ENCODE measurements at places on chromosomes 11 and 22.
A peak's percentile ranks its signal among the peaks of the same experiment; 100 is the strongest.

DNA sequence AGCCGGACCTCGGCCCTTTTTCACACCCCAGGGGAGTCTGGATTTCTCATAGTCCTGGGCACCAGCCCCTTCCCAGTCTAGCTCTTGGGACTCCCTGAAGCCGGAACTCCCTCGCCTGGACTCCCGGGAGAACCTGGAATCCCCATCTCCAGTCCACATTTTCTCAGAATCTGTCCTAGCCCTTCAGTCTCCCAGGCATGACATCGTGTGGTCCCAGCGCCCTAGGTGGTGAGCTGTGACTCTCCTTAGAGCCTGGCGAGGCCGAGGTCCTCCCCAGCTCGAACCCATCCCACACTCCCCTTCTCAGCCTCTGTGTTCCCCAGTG, 673 bp upstream of the DUSP18 start:
- H3K27ac ChIP-seq, result peak overlapping the region; percentile 88
- no peak for ATAC-seq
- no peaks in the 10 kb centered on the region for H3K27me3 ChIP-seq
- peaks cover 12% of the 10 kb centered on the region for H3K36me3 ChIP-seq
- H3K4me1 ChIP-seq, result peaks cover 13% of the 10 kb centered on the region
- H3K4me3 ChIP-seq, result peak overlapping the region; percentile 92

GRCh38 chr11:63761188-63761587, 7.4 kb downstream of the ZFTA start:
- no peak overlapping the region for H3K4me3 ChIP-seq
- no peak overlapping the region for H3K27ac ChIP-seq
- ATAC-seq, result no peak
- no peaks in the 10 kb centered on the region for H3K27me3 ChIP-seq
- peaks cover 30% of the 10 kb centered on the region for H3K36me3 ChIP-seq

GRCh38 chr11:116840224-116840745, 2.9 kb upstream of the APOA1 start:
- no peaks in the 10 kb centered on the region for H3K4me1 ChIP-seq
- peaks cover 20% of the 10 kb centered on the region for H3K36me3 ChIP-seq

DNA sequence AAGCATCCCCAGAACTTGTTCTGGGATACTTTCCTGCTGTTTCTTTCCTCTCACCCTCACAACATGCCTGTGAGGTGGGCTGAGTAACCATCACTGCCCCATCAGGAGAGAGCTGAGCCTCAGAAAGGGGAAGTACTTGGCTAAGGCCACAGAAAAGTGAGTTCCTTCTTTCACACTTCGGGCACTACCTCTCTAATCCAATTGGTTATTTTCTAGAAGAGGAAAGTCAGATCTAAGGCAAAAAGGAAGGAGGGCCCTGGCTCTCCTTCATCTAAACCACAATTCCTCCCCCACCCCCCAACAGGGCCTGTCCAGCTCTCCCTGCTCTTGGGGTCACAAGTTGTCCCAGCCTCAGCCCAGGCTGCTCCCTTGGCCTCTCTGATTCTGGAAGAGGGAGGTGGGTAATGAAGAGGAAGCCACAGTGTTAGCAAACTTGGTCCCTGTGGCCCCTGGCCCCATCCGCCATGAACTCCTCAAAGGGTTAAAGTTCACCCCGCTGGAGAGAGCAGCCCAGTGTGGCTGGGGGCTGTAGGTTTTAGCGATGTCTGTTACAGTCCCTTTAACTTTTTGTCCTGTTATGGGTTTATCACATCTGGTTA, 34.0 kb downstream of the SLC22A12 start:
- no peak overlapping the region for H3K4me3 ChIP-seq
- H3K27me3 ChIP-seq, result no peaks in the 10 kb centered on the region
- peaks cover 6% of the 10 kb centered on the region for H3K4me1 ChIP-seq
- no peak overlapping the region for H3K27ac ChIP-seq

DNA sequence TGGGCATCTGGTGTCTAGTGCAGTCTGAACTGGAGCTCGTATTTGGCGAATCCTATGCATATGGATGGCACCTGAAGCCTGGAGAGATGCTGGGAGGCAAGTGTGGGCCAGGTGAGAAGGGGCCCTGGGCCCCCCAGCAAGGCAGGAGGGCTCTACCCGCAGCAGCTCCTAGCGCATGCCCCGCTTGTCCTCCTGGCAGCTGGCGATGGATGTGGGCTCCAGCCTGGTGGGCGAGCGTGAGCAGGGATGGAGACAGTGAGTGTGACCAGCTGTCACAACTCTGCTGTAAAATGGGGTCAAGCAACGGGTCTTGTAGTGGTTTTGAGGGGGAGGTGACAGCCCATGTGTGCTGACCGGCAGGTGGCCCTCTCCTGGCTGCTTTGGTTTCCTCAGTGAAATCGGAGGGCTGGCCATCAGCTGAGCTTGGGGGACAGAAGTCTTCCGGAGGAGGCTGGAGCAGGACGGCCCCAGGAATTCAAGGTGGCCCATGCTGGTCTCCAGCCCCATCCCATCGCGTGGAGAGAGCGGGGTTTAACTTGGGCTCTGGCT, 12.0 kb downstream of the FRMD8 start:
- no peaks in the 10 kb centered on the region for H3K4me1 ChIP-seq
- no peak for ATAC-seq
- no peak overlapping the region for H3K4me3 ChIP-seq
- no peaks in the 10 kb centered on the region for H3K27me3 ChIP-seq
- H3K36me3 ChIP-seq, result peaks cover 76% of the 10 kb centered on the region
- no peak overlapping the region for H3K27ac ChIP-seq

- H3K4me3 ChIP-seq, result no peak overlapping the region
- H3K36me3 ChIP-seq, result no peaks in the 10 kb centered on the region
- H3K4me1 ChIP-seq, result no peaks in the 10 kb centered on the region
- no peak overlapping the region for H3K27ac ChIP-seq
These were observed 873.7 kb upstream of the FAT3 start for GRCh38 chr11:91350931-91351330.

- ATAC-seq, result peak; percentile 28
- H3K4me3 ChIP-seq, result peak within 1 kb of the TSS; percentile 49
- no peaks in the 10 kb centered on the region for H3K36me3 ChIP-seq
- no peak within 1 kb of the TSS for H3K27ac ChIP-seq
These were observed at the start of gene CELSR1 for GRCh38 chr22:46537225-46537945. TSS of gene CELSR1 (minus strand) at chr22:46537620. CDS start at chr22:46537170, 450 bp downstream.

- peak overlapping the region; percentile 66 for H3K27ac ChIP-seq
- peak overlapping the region; percentile 92 for H3K4me3 ChIP-seq
- H3K27me3 ChIP-seq, result no peaks in the 10 kb centered on the region
- H3K36me3 ChIP-seq, result peaks cover 76% of the 10 kb centered on the region
- ATAC-seq, result no peak
These were observed 1.0 kb downstream of the CCDC85B start for GRCh38 chr11:65891219-65892136.

GRCh38 chr22:42156598-42156997, 26.0 kb upstream of the CYP2D6 start:
- peaks cover 5% of the 10 kb centered on the region for H3K4me1 ChIP-seq
- H3K36me3 ChIP-seq, result peaks cover 58% of the 10 kb centered on the region
- H3K4me3 ChIP-seq, result no peak overlapping the region
- no peaks in the 10 kb centered on the region for H3K27me3 ChIP-seq
- no peak overlapping the region for H3K27ac ChIP-seq
- no peak for ATAC-seq

- ATAC-seq, result no peak
- no peak overlapping the region for H3K27ac ChIP-seq
- peaks cover 16% of the 10 kb centered on the region for H3K36me3 ChIP-seq
- H3K4me3 ChIP-seq, result no peak overlapping the region
- no peaks in the 10 kb centered on the region for H3K4me1 ChIP-seq
These were observed 48.8 kb downstream of the NAT10 start for GRCh38 chr11:34154059-34154875.

DNA sequence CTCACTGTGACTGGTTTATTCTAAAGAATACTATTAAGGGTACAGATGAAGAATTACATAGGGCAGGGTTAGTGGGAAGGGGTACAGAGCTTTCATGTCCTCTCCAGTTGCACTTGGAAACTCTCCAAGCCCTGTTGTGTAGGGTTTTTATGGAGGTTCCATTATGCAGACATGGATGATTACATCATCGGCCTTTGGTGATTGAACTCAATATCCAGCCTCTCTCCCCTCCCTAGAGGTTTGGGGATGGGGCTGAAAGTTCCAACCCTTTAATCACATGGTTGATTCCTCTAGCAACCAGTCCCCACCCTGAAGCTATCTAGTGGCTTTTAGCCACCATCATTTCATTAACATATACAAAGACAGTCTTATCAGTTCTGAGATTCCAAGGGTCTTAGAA, 472.6 kb downstream of the BUD13 start:
- H3K4me3 ChIP-seq, result no peak overlapping the region
- H3K36me3 ChIP-seq, result no peaks in the 10 kb centered on the region
- peaks cover 6% of the 10 kb centered on the region for H3K27me3 ChIP-seq
- H3K27ac ChIP-seq, result no peak overlapping the region
- no peak for ATAC-seq

DNA sequence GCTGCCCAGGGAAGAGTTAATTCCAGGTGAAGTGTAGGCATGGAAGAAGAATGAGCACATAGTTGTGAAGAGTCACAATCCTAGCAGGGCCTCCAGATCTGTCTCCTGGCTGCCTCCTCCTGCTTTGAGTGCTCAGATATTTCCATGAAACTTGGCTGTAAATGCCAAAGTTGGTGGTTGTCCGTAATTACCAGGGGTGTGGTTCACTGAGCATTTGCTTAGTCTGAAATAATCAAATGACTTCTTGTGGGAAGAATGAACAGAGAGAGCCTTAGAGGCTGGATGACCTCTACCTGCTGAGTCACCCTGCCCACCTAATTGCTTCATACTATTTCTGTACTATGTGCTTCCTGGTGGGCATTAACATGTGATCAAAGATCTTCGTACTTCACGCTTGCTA, 50.9 kb downstream of the APIP start:
- H3K4me3 ChIP-seq, result no peak overlapping the region
- H3K4me1 ChIP-seq, result no peaks in the 10 kb centered on the region
- no peaks in the 10 kb centered on the region for H3K27me3 ChIP-seq
- H3K27ac ChIP-seq, result no peak overlapping the region
- no peaks in the 10 kb centered on the region for H3K36me3 ChIP-seq
- no peak for ATAC-seq

DNA sequence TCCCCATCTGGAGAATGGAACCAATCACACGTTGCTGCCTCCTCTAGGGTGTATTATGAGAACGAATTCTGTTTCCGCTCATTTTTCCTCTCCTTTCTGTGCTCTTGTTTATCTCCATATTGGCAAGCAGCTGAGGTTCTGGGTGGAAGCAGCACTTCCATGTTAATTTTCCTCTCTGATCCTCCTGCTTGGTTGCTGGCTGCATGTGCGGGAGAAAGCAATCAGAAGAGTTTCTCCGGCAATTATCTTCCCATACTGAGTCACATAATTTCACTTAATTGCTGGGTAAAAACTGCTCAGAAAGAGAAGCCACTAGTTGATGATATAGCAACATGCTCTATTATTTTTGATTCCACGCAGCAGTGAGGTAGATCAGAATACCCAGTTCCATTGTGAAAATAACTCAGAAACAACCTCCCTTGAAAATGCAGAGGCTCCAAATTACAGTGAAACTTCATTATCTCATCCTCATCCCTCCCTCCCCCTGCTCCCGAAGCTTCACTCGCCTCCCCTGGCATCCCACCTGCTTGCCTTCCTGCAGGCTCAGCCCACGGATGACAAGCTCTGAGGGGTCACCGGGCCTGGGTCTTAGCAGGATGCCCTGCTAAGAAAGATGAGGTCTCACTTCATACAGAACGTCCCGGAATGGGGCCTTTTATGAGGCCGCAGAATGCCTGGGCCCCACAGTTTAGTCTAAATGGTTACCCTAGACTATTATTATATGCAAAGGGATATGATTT, 20.4 kb downstream of the FXYD6 start:
- no peak for ATAC-seq

DNA sequence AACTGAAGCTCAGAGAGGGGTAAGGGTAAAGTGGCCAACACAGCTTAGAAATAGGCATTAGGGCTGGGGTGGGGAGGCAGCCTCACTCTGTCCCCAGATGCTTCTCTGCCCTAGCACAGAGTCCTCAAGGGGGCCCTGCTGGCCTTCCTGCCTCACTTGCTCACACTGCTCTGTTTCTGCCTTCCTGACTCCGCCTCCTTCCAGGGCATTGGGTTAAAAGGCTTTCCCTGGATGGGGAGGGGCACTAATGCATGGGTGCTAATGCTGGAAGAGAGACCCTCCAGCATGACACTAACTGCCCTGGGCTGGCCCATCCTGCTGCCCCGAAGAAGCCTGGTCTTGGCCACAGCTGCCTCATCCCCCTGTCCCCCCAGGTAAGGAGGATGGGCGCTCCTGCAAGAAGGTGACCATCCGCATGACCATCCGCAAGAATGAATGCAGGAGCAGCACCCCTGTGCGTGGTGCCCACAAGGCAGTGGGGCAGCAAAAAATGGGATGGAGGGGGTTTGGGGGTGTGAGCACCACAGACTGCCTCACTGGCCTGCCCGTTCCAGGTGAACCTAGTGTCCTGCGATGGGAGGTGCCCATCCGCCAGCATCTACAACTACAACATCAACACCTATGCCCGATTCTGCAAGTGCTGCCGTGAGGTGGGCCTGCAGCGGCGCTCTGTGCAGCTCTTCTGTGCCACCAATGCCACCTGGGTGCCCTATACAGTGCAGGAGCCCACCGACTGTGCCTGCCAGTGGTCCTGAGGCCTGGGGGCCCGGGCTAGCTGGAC, 74.0 kb upstream of the MYOD1 start:
- H3K27me3 ChIP-seq, result peaks cover 30% of the 10 kb centered on the region
- H3K36me3 ChIP-seq, result no peaks in the 10 kb centered on the region
- no peak for ATAC-seq
- H3K4me1 ChIP-seq, result no peaks in the 10 kb centered on the region

DNA sequence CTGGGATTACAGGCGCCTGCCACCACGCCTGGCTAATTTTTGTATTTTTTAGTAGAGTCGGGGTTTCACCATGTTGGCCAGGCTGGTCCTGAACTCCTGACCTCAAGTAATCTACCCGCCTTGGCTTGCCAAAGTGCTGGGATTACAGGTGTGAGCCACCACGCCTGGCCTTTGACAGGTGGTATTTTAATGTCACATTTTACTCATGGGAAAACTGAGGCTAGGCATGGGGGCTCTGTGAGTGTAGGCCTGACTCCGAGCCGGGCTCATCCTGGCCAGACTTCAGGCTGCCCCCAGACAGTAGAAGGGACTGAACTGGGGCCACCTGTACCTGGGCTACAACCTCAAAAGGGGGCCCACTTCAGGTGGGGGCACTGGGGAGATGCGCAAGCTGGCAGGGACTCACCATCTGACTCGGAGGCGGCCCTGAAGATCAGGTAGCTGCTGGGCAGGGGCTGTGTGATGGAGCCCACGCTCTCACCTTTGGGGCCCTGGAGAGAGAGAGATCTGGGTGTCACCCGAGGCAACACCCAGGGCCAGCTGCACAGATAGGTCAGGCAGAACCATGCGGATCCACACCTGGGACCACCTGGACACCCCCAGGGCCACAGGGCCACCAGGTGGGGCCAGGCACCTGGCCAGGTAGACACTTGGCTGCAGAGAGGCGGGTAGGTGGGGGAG, 45.8 kb downstream of the OSBPL5 start:
- H3K27ac ChIP-seq, result no peak overlapping the region
- no peak for ATAC-seq
- H3K36me3 ChIP-seq, result no peaks in the 10 kb centered on the region
- H3K4me3 ChIP-seq, result no peak overlapping the region
- H3K27me3 ChIP-seq, result no peaks in the 10 kb centered on the region
- H3K4me1 ChIP-seq, result no peaks in the 10 kb centered on the region

- H3K4me3 ChIP-seq, result no peak overlapping the region
- H3K36me3 ChIP-seq, result peaks cover 86% of the 10 kb centered on the region
- no peak for ATAC-seq
These were observed 67.6 kb downstream of the NCAPD3 start for GRCh38 chr11:134155946-134156865.

- H3K27ac ChIP-seq, result no peak overlapping the region
- H3K4me3 ChIP-seq, result no peak overlapping the region
- no peaks in the 10 kb centered on the region for H3K36me3 ChIP-seq
- no peak for ATAC-seq
- peaks cover 36% of the 10 kb centered on the region for H3K27me3 ChIP-seq
These were observed 60.7 kb upstream of the PHF21A start for GRCh38 chr11:46181843-46182424.

Data from activated T-helper 17 cell treated with anti-CD3 and anti-CD28 coated beads, Interleukin-2, amount 50 U/mL, for 72 hours (primary cell).